HuH-7.5 (cell line): ENCODE measurements at places on chromosomes 2 and 18.
A peak's percentile ranks its signal among the peaks of the same experiment; 100 is the strongest.

DNA sequence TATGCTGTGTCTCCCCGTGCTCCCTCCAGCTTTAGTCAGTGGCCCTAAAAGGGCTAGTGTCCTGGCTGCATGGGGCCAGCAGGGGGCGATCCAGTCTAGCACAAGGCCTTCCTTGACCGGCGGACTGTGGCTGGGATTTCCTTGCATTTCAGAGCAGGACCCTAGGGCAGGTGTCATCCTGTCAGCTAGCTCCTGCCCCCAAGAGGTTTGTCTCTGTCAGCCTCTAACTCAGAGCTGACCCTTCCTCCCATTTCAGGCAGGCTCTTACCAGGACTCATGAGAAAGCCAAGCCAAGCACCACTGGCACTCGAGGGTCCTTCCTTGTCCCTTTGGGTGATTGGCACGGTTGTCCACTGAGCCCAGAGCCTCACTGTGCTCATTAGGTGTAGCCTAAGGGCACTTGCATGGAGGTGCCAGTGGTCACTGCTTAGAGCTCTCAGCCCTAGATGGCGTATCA lies 140.3 kb downstream of the RPIA start:
- peak; percentile 30 for DNase-seq

DNA sequence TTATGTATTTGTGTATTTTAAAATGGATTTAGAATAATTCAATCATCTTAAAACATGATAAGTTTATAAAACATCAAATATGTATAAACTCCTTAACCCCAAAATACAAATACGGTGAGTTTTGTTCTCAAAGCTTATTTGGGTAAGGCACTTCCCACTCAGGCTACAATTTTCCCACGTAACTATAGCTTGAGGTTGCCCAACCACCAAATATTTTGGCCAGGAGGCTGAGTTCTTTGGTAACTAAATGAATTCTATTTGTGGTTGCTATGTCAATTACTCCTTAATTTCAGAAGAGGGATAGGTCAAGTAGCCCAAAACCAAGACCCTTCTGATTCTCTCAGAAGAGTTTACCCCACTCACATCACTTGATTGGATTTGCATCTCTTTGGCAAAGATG lies 70.4 kb downstream of the MYL12B start:
- no peak for DNase-seq

- DNase-seq: no peak
These were observed 99.6 kb downstream of the PRPF40A start for GRCh38 chr2:152617456-152618192.

- no peak for DNase-seq
These were observed 17.5 kb downstream of the MGAT4A start for GRCh38 chr2:98713332-98714015.

GRCh38 chr2:216064665-216065064 lies 16.9 kb downstream of the PECR start:
- no peak for DNase-seq

- no peak for DNase-seq
These were observed 478.8 kb downstream of the PTPRM start for GRCh38 chr18:8045884-8046281.

GRCh38 chr2:200319548-200320337 lies 13.2 kb downstream of the SPATS2L start:
- DNase-seq: no peak
